ENCODE measurements at places on chromosomes 1 and 21.

DNA sequence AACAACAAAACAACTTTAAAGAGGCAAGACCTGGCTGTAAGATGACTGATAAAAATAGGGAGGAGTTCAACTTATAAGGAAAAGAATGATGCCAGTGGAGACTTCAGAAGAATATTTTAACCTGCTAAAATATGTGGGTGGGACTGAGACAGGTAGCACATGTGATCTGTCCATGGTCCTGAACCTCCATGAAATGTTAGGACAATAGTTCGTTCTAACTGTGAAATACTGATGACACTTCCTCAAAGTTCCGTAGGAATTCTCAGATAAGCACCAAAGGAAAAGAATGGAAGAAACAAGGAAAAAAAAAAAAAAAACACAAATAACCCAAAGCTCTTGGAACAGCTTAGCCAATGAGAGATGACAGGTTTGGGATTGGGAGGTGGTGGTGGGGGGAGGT lies 44.7 kb downstream of the CDC42BPA start:
- DNase-seq, result no peak

- DNase-seq, result peak; percentile 46
These were observed at the start of gene EPHX1 for GRCh38 chr1:225809842-225810578. TSS of gene EPHX1 (plus strand) at chr1:225810124. CDS start at chr1:225828730, 18,606 bp downstream.

GRCh38 chr1:30806381-30807317 lies 49.1 kb upstream of the LAPTM5 start:
- no peak for DNase-seq

DNA sequence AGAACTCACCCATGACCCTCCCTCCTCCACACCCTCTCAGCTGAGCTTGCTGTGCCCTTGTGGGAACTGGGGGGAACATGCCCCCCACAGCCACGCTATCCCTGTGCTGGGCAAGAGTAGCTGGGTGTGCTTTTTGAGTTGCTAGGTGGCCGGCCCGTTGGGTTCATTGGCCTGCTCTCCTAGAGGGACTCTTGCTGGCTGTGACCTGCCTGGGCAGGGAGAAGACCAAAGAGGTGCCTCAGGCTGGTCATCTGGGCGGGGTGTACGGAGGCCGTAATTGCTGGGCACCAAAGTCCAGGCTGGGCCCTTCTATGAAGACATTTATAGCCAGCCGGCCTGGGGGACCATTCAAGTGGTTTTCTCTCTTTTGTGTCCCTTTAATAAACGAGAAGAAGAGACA lies 138.3 kb upstream of the ZBTB40 start:
- DNase-seq, result no peak

DNA sequence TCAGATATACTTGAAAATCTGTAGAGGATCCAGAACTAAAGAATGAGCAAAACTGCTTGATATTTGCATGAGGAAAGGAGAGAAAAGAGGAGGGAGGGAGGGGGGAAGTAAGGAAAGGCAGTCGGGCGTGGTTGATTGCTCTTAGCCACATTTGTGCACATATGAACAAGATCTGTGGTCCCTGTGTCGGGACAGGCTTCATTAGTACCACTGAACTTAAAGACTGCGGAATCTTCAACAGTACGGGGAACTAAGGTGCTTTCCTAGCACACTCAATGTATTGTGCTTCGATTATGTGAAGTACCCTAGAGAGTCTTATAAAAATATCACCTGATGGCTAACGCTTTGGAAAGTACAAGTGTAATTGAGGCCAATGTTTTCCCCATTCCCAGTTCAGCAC lies 59.9 kb downstream of the ZBTB18 start:
- DNase-seq, result no peak

- no peak for DNase-seq
These were observed 7.5 kb upstream of the YBX1 start for GRCh38 chr1:42674682-42675081.

DNA sequence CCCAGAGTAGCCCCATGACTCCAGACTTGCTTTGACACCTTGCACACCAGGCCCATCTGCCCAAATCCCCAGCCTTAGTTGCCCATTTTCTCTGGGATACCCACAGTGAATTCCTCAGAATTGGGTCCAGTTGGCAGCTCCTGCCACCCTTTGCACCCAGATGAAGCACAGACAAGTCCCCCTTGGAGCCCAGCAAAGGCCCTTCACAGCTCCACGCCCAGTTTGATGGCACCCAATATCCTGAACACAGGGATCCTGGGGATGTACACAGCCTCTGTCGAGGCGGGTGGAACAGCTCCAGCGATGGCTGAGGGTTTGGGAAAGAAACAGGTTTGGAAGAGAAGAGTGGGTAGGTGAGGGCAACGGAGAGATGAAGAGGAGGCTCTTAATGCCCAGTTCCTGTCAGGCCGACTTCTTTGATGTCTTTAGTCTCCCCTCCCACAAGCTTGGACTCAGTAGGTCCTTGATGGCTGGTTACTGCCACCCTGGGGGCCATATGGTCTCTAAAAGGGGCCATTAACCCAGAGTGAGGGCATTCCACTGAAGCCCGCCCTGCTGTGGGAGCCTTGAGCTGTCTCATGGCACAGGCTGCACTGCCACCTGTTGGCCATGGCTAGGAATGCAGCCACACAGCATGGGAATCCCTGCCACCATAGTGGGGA lies 21.7 kb downstream of the TMEM53 start:
- DNase-seq, result no peak

GRCh38 chr21:25494804-25495203 lies 112.5 kb downstream of the MRPL39 start:
- no peak for DNase-seq

GRCh38 chr1:16402742-16403141 lies 34.5 kb downstream of the SPATA21 start:
- DNase-seq, result no peak

DNA sequence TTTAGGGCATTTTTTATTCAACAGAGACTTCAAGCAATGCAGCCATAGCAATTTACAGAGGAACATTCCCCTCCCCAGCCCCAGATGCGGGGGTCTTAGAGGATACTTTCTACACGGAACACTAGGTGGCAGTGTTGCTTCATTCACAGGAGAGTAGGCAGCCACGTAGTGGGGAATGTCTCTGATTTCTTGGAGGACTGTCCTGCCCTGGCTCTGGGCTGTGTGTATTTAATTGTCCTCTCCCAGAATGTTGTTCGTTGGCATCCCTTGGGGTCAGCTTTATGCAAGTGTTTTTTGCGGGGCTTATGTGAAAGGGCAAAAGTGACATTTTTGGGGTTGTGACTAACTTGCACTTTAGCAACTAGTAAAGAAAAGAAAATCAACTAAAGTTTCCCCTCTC lies 96.9 kb downstream of the PAPPA2 start:
- peak; percentile 14 for DNase-seq

DNA sequence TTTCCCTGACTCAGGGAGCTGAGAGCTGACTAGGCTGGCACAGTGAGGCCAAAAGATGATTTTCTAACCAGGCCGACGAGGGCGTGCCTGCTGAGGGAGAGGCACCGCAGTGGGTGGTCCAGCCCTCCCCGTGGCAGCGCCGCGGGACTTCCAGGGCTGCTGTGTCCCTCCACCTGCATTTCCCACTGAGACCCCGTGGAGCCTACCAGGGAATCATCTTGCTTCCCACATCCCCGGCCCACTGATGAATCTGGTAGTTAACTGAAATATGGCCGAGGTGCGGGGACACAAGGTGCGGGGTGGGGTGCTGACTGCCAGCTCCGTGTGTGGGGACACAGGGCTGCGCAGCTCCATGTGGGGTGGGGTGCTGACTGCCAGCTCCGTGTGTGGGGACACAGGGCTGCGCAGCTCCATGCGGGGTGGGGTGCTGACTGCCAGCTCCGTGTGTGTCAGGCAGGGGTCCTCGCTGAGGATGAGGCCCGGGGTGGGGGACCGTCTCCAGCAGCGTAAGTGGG lies 10.4 kb downstream of the WRAP73 start:
- DNase-seq, result no peak

DNA sequence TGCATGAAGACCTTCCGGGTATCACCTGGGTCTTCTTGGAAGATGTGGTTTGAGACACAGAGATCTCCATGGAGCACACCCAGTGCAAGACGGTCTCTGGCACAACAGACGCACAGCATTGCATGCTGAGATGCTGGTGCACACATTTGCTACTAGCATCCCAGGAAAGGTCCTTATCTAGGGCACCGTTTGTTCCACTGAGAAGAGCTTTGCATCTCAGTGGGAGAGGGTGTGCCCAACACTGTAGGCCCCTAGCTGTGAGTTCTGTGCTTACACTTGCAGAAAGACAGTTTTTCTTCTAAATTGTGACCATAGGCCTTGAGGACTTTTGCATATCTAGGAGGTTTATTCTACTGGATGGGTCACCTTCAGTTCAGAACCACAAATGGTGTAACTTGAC lies 554.1 kb downstream of the MATN1 start:
- no peak for DNase-seq

DNA sequence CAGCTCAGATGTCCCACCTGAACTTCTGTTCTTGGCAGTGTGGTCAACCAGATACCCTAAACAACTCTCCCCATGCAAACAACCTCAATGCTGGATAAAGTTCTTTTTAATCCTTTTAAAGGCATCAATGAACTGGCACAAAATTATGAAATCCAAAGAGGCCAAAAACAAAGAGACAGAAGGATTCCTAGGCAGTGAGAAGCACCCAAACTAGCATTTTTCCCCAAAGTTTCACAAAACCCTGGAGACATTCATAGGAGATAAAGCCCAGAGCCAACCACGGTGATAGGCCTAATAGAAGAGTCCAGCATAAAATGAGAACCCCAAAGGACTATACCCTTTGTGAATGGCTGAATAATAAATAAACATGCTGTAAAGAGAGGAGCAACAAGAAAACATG lies 50.7 kb downstream of the MATN1 start:
- peak; percentile 55 for DNase-seq

GRCh38 chr1:230458509-230458908 lies 32.4 kb upstream of the PGBD5 start:
- DNase-seq, result no peak

DNA sequence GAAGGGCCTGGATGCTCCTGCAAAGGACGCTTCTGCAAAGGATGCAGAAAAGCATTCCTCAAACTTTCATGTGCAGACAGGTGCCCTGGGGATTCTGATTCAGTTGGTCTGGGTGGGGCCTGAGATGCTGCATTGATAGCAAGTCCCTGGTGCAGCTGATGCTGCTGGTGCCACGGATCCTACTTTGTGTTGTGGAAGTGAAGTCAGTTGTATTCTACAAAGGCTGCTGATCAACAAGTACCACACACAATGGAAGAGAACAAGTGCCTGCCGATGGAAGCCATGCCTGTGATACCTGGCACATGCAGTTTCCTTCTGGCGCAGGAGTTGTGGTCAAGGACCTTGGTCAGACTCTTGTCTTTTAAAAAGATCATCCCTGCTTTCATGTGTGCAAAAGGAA lies 478.8 kb downstream of the CAMTA1 start:
- no peak for DNase-seq

- DNase-seq, result no peak
These were observed 805.3 kb downstream of the USP25 start for GRCh38 chr21:16535102-16535422.

DNA sequence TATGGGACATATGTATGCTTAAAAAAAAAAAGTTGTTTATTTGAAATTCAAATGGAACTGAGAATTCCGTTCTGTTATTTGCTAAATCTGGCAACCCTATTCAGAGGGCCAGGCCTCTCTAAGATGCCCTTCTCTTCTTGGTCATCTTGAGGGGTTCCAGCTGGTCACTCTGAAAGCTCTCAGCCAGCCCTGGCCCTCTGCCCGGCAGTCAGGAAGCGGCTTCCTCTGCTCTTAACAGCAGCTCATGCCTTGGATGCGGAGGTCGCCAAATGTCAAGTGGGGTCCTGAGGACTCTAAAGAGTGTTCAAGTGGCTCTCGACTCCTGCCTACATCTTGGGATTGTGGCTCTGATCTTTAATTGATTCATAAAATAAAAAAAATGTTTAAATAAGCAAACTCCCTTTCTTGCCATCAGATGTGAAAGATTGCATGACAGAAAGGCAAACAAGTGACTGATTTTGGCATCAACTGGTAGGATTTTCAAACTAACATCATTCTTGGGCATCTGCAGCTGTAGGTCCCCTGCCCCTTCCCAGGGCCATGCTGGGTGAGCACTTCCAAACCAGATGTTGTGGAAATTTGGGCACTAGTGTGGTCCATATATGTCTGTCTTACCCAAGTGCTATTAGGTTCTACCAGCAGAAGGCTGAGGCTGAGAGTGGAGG lies 130.8 kb downstream of the PRDM2 start:
- no peak for DNase-seq

GRCh38 chr1:197063212-197063611 lies 3.8 kb downstream of the F13B start:
- DNase-seq, result no peak

GRCh38 chr1:203422656-203423055 lies 53.0 kb upstream of the PRELP start:
- peak; percentile 47 for DNase-seq

DNA sequence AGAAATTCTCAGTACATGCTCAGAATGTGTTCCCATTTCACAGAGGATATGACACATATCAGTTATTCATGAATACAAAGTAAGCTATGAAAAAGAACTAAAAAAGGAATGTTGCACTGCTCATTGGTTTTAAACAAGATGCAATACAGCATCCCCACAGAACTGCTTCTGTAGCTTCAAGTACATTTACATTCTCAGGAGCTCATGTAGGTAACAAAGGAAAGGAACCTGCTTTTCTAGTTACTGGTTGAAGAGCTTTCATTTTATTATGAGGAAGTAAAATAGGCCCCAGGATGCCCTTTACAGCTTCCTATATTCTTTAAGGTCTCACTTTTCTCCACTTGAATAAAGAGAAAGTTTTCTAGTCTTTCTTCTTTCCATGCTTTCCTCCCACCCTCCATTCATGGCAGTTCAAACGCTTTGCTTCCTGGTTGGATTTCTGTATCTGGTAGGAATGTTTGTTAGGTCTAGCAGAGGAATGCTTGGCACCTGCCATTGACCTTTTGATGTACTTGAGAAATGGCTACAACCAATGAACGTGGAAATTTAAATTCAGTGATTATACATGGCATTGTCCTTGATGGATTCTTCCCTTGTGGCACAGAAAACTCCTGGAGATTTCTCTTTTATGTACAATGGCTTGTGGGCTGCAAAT lies 27.1 kb upstream of the KCNK2 start:
- DNase-seq, result no peak

GRCh38 chr21:41835711-41836154 lies 43.4 kb downstream of the PRDM15 start:
- no peak for DNase-seq

- no peak for DNase-seq
These were observed 2.3 kb upstream of the CCSAP start for GRCh38 chr1:229344937-229345684.

GRCh38 chr21:46210378-46211136 lies 18.0 kb downstream of the LSS start:
- DNase-seq, result no peak

GRCh38 chr1:112937495-112937894 lies 18.5 kb downstream of the SLC16A1 start:
- DNase-seq, result no peak

GRCh38 chr1:163202833-163203451 lies at the start of gene RGS5:
TSS of gene RGS5 (minus strand) at chr1:163202916. CDS start at chr1:163202835, 81 bp downstream.
- no peak for DNase-seq

Data from GM04503 (cell line).